ENCODE measurements at places on chromosomes 11 and 22.
A peak's percentile ranks its signal among the peaks of the same experiment; 100 is the strongest.

GRCh38 chr11:122813176-122813893, 25.0 kb upstream of the CRTAM start:
- no peak for DNase-seq

DNA sequence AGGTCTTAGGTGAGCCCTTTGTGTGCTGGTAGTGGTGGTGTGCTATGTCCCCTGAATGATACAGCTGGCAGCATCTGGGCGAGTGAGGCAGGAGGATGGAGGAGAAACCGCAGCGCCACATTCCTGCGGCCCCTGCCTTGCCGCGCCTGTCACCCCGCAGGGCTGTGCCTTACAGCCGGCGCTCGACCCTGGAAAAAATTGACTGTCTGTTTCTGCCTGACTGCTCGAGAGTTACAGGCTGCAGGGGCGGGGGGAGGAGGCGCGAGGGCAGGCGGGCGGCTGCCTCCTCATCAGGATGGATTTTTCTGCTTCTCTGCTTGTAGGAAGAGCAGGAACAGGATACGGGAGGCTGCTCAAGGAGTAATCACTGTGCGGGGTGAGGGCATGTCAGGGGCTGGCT, 443.4 kb downstream of the MIAT start:
- DNase-seq: no peak

DNA sequence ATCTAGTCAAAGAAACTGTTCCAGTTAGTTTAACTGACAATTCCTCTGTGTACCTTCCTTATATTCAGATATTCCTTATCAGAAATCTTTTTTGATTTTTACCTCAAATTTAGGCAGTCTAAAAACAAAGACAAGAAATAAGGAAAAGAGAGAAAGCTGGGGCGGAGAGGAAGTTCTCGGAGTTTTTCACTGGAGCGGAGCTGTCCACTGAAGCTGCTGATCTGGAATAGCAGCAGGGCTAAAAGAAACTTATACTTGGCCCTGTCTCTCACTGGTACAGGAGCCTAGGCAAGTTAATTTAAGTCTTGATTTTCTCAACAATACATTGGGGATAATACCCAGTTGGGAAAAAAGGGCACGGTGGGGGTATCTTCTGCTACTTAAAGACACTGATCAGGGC, 59.2 kb upstream of the CYP2D6 start:
- no peak for DNase-seq

- peak; percentile 66 for DNase-seq
These were observed 58.4 kb downstream of the KIF18A start for GRCh38 chr11:28049338-28050216.

DNA sequence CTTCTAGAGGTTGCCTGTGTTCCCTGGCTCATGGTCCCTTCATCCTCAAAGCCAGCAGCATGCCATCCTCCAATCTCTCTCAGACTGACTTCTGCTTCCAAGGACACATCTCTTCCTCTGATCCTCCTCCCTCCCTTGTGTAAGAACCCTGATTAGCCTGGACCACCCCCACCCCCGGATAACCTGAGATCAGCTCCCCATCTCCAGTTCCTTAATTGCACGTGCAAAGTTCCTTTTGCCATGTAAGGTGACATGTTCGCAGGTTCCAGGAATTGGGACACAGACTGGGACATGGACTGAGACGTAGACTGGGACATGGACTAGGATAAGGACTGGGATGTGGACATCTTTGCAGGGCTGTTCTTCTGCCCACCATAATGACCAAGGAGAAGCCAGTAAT, 925.3 kb downstream of the TBC1D22A start:
- no peak for DNase-seq

- DNase-seq: no peak
These were observed 21.9 kb downstream of the MRPL23 start for GRCh38 chr11:1969035-1969434.

- peak; percentile 15 for DNase-seq
These were observed 86.0 kb downstream of the RPS6KA4 start for GRCh38 chr11:64444838-64445441.

DNA sequence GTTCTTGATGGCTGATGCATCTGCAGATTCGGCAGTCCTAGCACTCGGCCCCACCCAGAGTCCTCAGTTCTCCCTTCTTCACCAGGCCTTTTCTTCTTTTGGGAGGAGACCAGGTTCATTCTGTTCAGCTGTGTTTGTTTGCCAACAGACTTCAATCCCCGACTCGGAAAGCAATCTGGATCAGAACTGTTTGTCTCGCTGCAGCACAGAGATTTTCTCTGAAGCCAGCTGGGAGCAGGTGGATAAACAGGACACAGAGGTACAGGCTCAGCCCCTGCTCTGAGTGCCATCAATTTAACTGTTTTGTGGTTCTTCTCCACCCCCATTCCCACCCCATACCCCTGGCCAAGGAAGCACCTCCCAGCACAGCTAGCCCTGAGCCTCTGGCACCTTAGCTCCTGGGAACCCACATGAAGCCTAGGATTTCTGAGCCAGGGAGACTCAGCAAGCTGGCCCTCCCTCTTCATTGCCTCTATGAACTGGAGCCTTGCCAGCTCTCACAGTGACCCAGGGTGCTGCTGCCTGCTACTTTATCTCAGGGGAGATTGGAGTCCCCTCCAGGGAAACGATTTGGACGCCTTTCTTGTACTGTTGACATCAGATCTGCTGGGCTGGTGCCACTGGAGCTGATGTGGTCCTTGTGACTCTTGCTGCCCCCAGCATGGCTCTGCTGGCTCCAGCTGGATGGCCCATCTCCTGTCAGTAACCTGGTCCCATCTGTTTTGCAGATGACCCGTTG, 58.2 kb upstream of the HORMAD2 start:
- DNase-seq: no peak

- no peak for DNase-seq
These were observed 154.2 kb upstream of the TTC12 start for GRCh38 chr11:113159988-113160807.

DNA sequence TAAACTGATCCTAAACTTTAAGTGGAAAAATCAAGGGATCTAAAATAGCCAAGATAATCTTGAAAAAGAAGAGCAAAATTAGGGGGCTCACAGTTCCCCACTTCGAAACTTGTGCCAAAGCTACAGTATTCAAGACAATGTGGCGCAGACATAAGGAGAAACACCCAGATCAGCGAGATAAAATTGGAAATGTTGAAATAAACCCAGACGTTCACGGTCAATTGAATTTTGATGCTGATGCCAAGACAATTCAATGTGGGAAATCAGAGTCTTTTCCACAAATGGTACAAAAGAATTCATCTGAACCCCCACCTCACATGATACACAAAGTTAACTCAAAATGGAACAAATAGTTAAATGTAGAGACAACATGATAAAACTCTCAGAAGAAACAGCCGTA, 601.6 kb downstream of the BRD1 start:
- DNase-seq: no peak

DNA sequence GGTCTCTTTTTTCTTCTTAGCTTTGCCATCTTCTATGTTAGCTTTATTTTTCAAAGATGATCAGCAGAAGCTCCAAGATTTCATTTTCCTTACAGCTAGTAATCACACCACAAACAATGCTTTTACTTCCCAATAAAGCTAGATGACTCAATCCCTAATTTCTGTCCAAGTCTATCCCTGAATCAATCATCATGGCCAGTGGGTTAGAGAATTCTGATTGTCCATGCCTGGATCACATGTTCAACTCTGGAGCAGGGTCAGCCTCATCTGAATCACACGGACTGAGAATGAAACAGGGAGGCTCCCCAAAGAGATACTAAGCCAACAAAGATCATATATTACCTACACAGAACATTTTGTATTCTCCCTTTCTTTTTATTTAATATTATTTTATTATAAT, 79.6 kb downstream of the BBOX1 start:
- DNase-seq: no peak

- no peak for DNase-seq
These were observed 12.6 kb downstream of the MICALL1 start for GRCh38 chr22:37918580-37919270.

GRCh38 chr22:40368016-40368415, 2.4 kb upstream of the SGSM3 start:
- no peak for DNase-seq

GRCh38 chr11:15222777-15223176, 108.1 kb downstream of the INSC start:
- no peak for DNase-seq

GRCh38 chr11:61875698-61876097, 15.6 kb downstream of the FADS3 start:
- no peak for DNase-seq

- DNase-seq: no peak
These were observed 34.3 kb downstream of the TOM1 start for GRCh38 chr22:35334004-35334403.

- no peak for DNase-seq
These were observed 9.6 kb downstream of the BTG4 start for GRCh38 chr11:111502611-111503010.

DNA sequence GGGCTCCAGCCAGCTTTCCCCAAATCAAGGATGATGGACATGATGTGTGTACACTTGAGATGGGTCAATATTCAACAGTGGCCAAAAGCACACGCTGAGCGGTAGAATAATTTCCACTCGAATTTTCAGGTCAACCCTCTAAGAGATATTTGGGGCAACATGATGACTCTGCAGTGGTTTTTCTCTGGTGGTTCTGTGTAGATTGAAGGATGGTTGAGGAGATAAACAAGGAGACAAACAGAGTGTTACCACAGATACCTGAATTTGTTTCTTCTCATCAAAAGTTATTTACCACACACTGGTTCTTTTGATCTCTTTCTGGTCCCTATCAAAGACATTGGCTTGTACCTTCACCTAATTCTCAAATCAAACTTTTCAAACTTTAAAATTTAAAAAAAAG, 242.0 kb downstream of the ETS1 start:
- DNase-seq: no peak

GRCh38 chr22:50507991-50508884, at the start of gene NCAPH2:
TSS of gene NCAPH2 (plus strand) at chr22:50508224. CDS start at chr22:50508338, 114 bp downstream.
- peak; percentile 91 for DNase-seq

DNA sequence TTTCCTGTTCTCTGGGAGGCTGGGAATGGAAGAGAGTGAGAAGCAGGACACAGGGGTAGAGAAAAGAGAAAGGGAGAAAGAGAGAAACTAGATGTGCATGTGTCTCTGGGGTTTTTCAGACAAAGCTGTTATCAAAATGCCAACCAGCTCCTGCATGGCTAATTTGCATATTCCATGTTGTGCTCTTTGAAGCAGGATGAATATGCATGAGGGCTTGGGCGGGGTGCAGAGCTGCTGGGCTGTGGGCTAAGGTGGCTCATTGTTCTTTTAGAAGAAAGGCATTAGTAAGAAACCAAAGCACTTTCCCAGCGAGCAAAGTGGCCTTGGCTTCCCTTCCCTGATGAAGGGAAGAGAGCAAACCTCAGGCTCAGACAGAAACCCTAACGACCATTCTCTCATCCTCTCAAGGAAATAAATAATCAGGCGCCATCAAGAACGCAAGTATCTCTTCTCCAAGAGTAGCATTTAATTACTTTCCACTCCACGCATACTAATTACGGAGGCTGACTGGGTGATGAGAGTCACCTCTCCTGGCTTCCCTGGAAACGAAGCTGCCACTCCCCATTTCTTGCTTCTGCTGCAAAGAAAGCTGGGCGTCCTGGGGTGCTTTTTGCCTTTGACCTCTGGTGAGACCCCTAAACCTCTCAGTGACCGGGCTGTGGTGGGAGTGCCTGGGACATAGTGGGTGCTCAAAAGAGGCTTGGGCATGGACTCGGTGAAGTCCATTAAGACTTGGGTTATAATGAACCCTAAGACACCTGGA, 54.2 kb downstream of the FEZ1 start:
- no peak for DNase-seq

DNA sequence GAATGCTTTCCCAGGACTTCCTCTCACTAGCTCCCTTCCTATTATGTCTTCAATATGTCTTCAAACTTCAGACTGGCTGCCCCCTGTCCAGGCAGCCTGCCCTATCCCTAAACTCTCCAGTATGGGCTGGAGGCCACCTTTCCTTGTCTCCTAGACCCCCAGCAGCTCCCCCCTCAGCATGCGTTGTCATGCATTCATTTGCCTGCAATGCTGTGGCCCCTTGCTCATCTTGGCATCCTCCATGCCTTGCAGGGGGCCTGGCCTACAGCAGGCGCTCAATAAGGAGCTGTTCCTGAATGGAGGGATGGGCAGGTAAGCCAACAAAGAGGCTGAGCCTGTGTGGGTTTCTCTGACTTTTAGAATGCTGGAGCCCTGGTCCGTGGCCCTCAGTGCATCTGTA, 16.4 kb upstream of the ARAP1 start:
- no peak for DNase-seq

Measured in HFF-Myc (cell line).